ENCODE measurements at places on chromosomes 1 and 21.

GRCh38 chr21:28851645-28852044 is 141.0 kb downstream of the LTN1 start:
- no peak for DNase-seq

- DNase-seq, result no peak
These were observed 283.1 kb downstream of the HLX start for GRCh38 chr1:221162352-221162751.

GRCh38 chr1:227779685-227780084 is 35.8 kb upstream of the PRSS38 start:
- DNase-seq, result no peak

DNA sequence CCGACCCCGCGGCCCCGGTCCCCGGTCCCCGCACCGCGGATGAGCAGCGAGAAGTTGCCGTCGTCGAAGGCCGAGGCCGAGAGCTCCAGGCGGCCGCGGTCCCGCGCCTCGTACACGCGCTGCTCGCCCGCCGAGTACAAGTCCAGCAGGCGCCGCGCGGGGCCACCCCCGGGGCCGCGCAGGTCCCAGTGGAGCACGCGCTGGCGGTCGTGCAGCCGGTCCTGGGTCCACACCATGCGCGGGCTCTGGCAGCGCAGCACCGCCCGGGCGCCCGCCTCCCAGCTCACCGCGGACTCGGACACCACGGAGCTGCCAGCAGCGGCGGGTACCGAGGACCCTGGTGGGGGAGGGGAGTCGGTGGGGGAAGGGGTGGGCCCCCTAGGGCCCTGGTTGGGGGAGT is 2.9 kb downstream of the MXRA8 start:
- DNase-seq, result no peak

GRCh38 chr1:153646672-153647345 is 11.7 kb upstream of the SNAPIN start:
- DNase-seq, result no peak
